Cerebellar cortex (tissue), 1 donor: ENCODE measurements at places on chromosomes 13 and 19.

- no peak for DNase-seq
Measured at GRCh38 chr13:113794764-113795173, 35.7 kb downstream of the TMEM255B start.

GRCh38 chr13:84032116-84032515 is 149.8 kb upstream of the SLITRK1 start:
- no peak for DNase-seq

GRCh38 chr13:25604106-25604505 is 232.3 kb downstream of the ATP8A2 start:
- no peak for DNase-seq

DNA sequence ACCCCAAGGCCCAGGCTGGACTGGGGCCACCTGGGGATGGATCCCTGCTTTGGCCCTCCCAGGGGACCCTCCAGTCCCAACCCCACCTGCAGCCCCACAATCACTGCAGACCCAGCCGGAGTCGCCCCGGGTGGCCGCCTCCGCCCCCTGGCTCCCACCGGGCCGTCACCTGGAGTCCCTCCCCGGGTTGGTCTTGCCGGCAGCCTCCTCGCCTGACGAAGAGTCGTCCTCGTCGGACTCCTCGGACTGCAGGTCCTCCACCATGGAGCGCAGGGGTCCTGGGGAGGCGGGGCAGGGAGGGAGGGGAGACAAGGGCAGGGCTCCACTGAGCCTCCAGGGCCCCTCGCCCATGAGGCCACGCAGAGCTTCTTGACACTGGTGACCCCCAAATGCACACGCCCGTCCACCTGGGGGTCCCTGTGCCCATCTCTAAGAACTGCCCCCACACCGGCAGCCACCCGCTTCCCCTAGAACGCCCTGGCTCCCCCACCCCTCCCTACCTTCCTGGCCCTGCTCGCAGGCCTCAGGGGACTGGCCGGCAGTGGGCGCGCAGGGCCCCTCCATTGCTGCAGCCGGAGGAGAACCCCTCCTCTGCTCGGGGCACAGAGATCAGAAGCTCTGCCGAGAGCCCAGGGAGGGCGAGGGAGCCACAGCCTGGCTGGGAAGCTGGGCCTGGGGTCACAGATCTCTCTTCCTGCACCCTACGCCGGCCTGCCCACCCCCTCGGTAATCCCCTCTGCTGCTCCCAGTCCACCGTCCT is 63.4 kb downstream of the MLLT1 start:
- no peak for DNase-seq

DNA sequence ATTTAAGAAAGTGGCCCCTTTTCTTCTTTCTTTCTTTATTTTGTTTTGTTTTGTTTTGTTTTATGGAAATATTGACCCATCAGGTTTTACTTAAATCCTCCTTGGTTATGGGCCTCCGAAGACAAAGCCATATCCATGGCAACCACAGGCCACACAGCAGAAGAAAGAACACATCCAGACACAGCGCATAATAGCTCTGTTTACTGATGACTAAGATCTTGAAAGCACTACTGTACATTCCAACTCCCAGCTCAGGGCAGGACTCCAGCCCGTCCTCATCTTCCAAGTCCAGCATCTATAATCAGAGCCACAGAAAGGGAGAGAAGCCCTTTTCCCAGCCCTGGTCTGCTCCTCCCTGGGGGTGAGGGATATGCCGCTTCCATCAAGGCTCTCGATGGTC is 84.3 kb downstream of the NUFIP1 start:
- no peak for DNase-seq

GRCh38 chr13:62598708-62599107 is 1183.1 kb upstream of the PCDH20 start:
- DNase-seq: no peak

- DNase-seq: no peak
Measured at GRCh38 chr19:14434543-14435319, 1.6 kb downstream of the PKN1 start.

- no peak for DNase-seq
Measured at GRCh38 chr19:28224441-28224840, 988.5 kb downstream of the UQCRFS1 start.

GRCh38 chr13:21608961-21609360 is 5.0 kb upstream of the MICU2 start:
- no peak for DNase-seq

DNA sequence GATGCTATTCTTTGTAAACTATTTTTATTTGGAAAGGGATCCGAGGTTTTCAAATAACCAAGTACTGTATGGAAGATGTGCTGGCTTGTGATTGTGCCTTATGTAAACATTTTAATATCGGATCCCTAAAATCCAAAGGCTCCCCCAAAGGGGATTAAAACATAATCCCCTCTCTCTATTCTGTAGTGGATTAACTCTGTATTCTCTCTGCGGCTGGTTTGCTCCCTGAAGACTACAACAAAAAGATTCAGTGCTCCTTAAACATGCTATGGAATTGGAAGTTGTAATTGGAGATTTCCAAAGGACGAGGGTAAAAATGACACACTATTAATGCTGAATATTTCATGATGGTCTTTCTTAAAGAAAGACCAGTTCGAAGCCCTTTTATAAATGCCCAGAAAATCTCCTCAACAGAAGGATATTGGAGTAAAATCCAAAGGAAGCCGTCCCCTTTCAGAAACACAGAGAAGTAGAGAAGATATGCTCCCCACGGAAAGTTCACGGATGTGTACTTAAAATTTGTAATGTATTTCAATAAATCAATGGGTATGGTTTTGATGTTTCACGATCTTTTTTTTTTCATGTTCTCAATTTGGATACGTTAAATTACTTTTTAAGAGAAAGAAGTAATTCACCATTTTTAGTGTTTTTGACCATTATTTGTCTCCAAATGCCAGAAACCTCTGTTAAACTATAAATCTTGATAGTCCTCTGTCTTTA is 6.5 kb downstream of the MAB21L1 start:
- peak; percentile 42 for DNase-seq

DNA sequence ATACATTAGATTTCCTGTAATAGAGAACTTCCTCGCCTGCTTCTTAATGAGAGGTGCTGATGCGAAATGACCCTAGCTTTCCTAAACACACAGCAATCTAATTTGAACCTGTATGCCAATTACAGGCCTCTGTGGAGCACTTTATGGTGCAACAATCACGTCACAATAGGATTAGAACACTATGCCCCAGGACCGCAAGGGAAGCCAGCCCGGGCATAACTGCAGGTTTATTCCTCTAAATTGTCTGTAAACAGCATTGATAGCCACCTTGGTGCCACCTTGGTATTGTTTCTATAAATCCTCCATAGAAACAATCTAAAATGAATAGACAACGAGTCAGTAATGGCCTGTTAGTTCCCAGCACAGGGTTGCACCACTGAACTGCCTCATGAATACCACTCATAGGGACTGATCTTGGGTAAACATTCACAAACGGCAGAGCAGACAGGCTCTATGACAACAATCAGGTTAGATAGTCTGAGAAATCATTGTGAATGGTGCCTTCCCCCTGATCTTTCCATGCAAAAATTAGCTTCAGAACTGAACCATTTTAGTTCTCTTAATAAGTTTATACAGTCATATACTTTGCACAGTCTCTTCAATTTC is 182.5 kb upstream of the OBI1 start:
- no peak for DNase-seq

DNA sequence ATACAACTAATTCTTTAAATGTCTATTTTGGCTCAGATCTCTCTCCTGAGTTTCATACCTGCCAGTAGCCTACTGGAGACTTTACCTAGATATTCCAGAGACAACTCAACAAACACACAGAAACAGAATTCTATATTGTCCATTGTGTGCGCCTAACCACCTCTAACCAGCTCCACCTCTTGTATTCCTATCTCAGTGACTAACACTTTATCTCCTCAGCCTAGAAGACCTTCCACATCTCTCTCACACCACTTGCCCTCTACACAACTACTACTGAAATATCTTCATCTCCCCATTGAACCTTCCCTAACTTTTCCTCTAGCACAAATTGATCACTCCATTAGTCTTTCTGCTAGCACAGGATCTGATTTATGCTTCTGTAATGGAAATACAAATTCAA is 6.7 kb downstream of the VWA8 start:
- no peak for DNase-seq

- no peak for DNase-seq
Measured at GRCh38 chr13:40377783-40378182, 288.7 kb downstream of the FOXO1 start.

GRCh38 chr19:29658221-29658991 is 6.9 kb upstream of the PLEKHF1 start:
- no peak for DNase-seq

DNA sequence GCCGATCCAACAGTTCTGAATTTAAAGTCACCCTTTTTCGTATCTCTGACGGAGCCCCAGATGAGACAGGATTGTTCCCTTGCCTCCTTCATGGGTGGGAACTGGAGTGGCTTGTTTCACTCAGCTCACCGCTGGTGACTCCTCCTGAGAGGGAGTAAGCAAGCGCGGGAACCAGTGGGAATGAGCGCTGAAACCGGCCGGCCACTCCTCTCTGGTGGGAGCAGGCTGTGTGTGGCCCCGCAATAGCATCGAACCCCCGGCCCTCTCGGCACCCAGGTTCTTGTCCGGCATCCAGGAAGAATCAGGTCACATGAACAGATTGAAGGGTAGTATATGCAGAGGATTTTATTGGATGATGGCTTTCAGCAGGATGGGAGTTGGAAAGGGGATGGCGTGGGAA is 1211.6 kb upstream of the PCDH20 start:
- DNase-seq: no peak

- no peak for DNase-seq
Measured at GRCh38 chr19:1752757-1753728, at the start of gene ONECUT3. Gene ONECUT3, plus strand, starts transcription at chr19:1753506. Its CDS starts 157 bp downstream, at chr19:1753663.

DNA sequence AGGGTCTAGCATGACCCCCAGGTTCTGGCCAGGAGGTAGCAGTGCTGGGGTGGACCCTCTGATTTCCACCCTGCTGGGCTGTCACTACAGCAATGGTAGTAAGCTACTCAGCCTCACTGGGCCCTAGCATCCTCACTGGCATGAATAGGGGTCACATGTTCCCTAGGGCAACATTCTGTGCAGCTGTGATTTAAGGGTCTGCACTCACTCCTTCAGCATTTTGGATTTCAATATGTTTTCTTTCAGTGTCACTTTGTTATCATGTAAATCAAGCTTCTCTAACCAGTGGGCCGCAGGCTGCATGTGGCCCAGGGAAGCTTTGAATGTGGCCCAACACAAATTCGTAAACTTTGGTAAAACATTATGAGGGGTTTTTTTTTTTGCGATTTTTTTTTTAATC is 57.8 kb downstream of the SPATA13 start:
- DNase-seq: no peak

GRCh38 chr13:50379584-50379983 is 364.3 kb downstream of the KCNRG start:
- no peak for DNase-seq

DNA sequence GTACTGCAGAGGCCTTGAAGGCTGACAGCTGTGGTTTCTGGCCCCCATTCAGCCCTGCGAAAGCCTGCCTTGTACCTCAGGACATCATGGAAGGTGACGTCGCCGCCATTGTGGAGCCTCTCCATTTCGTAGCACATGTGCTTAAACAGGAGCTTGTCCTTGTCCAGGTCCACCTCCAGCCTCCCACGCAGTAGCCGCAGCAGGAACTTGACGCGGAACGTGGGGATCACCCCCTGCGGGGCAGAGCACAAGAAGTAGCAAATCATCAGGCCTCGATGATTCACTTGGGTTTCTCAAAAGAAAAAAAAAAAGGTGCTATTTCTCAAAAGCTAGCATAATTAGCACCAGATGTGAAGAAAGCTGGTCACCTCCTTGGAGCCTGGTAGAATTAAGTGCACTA is 351.0 kb downstream of the NALCN start:
- DNase-seq: no peak

GRCh38 chr13:101092985-101093384 is 323.3 kb downstream of the NALCN start:
- no peak for DNase-seq

- peak; percentile 47 for DNase-seq
Measured at GRCh38 chr13:76723551-76724232, 162.5 kb downstream of the KCTD12 start.

GRCh38 chr13:41500511-41500910 is 43.2 kb downstream of the RGCC start:
- DNase-seq: no peak

DNA sequence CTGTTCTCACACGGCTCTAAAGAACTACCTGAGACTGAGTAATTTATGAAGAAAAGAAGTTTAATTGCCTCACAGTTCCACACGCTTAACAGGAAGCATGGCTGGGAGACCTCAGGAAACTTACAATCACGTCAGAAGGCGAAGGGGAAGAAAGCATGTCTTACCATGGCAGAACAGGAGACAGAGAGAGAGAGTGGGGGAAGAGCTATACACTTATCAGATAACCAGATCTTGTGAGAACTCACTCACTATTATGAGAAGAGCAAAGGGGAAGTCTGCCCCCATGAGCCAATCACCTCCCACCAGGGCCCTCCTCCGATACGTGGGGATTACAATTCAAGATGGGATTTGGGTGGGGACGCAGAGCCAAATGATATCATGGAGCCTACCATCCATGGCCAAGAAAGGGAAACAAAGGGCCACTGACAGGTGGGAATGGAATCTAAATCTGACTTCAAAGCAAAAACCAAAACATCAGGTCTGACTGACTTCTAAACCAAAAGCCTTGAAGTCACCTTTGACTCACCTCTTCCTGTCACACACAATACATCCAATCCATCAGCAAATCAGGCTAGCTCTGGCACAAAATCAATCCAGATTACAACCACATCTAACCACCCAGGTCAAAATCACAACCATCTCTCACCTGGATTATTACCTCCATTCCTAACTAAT is 189.7 kb downstream of the ENOX1 start:
- no peak for DNase-seq

DNA sequence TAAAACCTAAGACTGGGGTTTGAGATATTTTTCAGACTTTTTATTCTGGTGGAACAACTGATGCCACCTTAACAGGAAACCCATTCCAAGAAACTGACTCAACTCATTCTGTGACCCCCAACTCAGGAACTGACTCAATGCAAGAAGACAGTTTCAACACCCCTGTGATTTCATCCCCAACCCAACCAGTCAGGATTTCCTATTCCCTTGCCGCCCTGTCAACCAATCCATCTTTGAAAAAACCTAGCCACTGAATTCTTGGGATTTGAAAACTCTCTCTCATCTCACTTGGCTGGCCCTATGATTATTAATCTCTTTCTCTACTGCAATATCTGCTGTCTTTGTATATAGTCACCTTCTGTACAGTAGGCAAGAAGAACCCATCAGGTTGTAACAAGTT is 1211.9 kb upstream of the ATXN8OS start:
- DNase-seq: no peak

DNA sequence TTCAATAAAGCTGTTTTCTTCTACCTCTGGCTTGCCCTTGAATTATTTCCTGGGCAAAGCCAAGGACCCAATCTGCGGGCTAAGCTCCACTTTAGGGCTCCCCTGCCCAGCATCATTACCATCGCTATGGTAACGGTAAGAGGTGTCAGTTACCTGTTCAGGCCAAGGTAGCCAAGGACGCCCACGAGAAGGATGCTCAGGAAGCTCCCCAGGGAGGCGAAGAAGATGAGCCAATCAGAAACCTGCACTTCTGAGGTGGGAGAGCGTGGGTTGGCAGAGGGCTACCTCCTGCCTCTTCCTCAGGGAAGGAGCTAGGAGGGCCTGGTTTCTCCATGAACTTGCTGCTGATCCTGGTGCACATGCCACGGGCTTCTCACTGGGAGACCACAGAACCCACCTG is 24.7 kb downstream of the IL12RB1 start:
- DNase-seq: no peak
